ENCODE measurements at places on chromosomes 11 and 22.

- no peak for DNase-seq
Observed at GRCh38 chr22:20748731-20749428, 25.0 kb upstream of the SERPIND1 start.

- no peak for DNase-seq
Observed at GRCh38 chr11:104222464-104222863, 58.5 kb upstream of the PDGFD start.

DNA sequence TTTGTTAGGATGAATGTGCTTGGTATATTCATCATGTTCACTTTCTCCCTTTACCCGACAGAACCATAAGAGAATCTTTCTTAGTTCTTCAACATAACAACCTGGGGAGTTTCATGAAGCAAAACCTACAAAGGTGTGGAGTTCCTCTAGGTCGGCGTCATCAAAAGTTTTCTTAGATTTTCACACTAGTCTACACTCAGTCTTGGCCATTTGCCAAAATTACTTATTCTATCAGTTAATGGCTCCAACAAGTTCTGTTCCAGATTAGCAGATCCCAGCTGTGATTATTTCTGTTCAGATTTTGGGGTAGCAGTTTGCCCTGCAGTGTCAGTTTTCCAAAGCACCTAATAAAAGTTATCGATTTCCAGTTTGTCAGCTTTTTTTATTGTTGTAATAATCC, 935.8 kb upstream of the RAG2 start:
- DNase-seq: no peak

- DNase-seq: no peak
Observed at GRCh38 chr22:47607486-47607885, 845.0 kb downstream of the TBC1D22A start.

DNA sequence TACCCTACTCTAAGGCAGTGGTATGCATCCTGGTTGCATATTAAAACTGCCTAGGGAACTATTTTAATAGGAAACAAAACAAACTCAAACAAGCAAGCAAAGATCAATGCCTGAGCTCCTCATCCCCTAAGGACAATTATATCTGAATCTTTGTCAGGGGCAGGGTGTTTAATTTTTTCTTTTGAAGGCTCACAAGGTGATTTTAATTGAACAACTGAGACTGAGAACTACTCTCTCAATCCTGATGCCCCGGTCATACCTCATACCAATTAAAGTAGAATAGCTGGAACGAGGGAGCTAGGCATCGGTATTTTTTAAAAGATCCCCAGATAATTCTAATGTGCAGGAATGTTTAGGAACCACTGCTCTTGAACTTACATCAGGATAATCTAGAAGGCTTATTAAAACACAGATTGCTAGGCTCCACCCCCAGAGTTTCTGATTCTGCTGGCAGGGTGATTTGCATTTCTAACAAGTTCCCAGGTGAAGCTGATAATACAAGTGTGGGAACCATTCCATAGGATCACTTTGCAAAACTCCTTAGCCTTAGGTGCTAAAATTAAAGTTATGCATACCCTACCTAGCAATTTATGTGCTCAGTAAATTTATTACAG, 416.5 kb downstream of the GUCY1A2 start:
- DNase-seq: no peak

- DNase-seq: no peak
Observed at GRCh38 chr22:17964156-17964555, 60.2 kb downstream of the MICAL3 start.

DNA sequence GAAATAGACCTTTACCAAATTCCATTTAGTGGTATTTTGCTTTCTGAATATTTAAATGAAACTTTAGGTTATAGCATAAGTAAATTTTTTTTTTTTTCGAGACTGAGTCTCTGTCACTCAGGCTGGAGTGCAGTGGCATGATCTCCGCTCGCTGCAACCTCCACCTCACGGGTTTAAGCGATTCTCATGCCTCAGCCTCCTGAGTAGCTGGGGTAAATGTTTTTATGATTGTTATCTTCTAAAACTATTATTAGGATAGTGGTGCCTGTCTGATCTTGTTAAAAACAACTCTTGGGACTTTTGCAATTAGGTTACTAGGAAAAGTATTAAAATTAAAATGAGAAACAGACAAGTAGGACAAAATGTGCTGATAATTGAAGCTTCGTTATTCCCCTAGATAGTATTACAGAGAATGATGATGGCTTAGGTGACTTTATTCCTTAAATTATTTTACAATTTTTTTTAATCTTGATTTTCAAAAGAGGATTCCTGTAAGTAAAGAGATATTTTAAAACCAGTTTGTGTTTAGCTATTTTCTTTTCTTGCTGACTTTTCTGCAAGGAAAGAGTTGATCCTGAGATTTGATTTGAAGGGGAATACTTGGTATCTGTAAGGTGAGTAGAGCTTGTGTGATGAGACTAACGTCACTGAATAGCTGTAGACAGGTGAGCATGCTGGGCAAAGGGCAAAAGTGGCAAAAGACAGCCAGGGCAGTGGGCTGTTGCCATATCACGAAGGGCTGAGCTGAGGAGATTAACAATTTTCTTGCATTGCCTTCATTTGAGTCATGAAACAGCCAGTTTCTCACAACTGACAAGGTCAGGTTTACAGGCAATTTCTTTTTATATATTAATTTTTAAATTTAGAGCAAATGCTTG, 20.8 kb downstream of the CRKL start:
- DNase-seq: no peak

- no peak for DNase-seq
Observed at GRCh38 chr22:37121887-37122591, 12.5 kb upstream of the TMPRSS6 start.

DNA sequence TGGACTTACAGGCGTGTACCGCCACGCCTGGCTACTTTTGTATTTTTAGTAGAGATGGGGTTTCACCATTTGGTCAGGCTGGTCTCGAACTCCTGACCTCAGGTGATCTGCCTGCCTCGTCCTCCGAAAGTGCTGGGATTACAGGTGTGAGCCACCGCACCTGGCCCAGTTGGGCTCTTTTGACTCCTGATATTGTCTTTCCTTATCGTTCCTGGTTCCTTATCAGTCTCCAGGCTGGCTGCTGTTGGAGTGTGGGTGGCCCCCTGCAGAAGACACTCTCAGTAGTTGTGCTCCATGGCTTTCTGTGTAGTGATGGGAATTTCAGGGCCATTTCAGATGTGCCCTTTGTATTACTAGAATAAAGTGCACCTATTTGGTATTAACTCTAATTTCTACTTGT, 55.3 kb downstream of the C22orf31 start:
- no peak for DNase-seq

- DNase-seq: no peak
Observed at GRCh38 chr11:130070109-130070845, 583 bp downstream of the APLP2 start.

DNA sequence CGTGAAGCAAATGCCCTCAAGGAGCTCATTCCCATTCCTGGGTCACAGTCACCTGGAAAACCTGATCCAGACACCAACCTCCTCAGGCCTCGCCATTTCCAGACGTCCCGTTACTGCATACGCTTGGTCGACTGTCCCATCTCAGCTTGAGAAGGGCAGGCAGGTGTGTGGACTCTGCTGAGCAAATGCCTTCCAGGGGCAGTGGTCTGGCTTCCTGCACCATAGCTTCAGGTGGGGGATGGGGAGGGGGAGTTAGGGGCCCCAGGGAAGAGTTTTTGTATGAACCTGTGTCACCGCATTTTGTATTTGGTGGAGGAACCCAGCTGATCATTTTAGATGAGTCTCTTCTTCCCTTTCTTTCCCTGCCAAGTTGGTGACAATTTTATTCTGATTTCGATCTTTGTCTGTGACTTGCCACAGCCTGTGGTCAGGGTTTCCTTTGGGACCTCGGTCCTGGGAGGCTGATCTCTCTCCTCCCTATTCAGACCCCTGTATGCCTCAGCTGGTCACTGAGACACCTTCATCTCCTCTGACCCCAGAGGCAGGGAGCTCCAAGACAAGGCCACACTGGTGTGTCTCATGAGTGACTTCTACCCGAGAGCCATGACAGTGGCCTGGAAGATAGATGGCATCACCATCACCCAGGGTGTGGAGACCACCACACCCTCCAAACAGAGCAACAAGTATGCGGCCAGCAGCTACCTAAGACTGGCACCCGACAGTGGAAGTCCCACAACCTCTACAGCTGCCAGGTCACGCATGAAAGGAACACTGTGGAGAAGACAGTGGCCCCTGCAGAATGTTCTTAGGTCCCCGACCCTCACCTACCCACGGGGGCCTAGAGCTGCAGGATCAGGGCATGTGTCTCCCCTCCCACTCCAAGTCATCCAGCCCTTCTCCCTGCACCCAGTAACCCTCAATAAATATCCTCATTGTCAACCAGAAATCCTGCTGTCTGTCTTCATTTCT, 22.9 kb downstream of the IGLL5 start:
- DNase-seq: no peak

- DNase-seq: peak; percentile 84
Observed at GRCh38 chr11:121722431-121723245, 269.9 kb upstream of the SORL1-AS1 start.

GRCh38 chr11:12634329-12634728, 39.9 kb upstream of the TEAD1 start:
- no peak for DNase-seq

GRCh38 chr11:96049426-96049825, 125.5 kb upstream of the MTMR2 start:
- no peak for DNase-seq

DNA sequence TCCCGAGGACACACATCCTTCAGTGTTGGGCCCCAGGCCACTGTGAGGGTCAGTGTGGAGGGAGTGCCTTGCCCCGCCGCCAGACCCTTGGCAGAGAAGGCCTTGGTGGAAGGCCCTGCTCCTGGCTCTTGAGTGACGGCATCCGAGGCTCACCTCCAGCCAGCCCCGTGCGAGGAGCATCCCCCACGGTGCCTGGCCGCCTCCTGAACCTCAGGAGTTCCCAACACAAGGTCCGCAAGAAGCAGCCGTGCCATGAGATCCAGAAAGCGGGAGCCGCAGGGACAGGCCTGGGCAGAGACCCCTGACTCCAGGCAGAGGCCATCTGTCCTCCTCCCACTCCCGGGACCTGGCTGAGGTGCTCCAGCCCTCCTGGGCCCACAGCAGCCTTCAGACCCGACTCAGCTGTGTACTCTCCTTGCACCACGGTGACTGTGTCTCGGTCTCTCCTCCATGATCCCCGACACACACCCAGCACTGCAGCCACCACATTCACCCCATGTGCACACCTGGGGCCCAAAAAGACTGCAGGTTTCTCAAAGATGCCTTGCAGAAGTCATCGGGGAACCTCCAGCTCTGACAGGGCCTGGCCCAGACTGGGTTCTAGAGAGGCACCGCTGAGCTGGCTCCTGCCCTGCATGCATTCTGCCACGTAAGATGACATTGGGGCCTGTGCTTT, 870.2 kb downstream of the BRD1 start:
- no peak for DNase-seq

DNA sequence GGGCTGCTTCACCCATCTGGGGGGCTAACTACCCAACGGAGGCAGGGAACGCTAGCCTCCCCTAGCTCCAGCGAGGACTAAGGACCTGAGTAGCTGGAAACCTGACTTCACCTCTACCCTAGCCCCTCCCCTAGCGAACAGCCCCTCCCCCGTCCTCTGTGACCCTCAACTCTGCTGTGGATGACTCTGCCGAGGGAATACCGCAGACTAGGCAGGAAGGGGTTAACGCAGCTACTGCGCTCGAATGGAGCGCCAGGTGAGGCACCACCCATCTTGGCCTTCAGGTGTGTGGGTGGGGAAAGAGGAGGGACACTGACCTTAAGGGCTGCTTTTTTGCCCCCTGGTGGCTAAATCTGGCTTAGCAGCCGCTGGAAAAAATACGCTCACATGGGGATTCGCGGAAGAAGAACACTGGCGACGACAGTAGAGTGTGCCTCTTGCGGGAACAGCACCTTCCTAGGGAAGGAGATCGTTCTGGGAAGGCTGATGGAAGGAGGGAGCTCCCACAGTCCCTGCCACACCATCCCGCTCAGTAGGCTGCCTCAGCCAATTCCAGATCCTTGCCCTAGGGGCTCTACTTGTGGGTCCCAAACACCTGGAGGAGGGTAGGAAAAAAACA, 4.5 kb upstream of the BCL9L start:
- DNase-seq: no peak

DNA sequence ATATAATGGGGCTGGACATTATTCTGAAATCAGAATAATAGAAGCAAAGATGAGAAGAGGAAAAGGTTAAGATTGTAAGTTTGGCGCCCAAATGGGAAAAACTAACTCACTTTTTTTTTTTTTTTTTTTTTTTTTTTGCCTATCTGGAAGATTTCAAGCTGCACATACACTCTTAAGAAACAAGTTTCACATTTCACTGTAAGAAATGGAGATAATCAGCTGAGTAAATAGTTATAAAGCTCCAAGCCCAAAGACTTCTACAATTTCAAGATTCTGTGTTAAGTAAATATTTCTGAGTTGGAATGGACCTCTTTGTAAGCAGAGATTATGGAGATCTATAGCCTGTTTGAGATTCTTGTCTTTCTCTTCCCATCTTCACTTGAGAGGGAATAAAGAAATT, 140.0 kb downstream of the SLC17A6 start:
- no peak for DNase-seq

- no peak for DNase-seq
Observed at GRCh38 chr11:1310318-1310687, 871 bp upstream of the TOLLIP start.

DNA sequence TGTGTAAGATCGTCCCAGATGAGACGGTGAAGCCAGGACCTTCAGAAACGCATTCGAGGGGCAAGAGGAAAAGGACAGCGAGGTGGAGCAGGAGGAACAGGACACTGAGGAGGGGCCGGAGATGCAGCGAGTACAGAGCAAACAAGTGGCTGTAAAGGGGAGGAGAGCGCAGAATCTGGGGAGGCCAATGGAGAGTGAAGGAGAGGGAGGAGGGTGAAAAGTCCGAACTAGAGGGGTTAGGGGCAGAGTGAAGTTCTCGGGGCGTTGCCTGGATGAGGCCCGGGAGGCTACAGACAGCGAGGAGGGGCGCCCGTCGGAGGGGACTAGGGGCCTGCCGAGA, 8.8 kb upstream of the PPIL2 start:
- no peak for DNase-seq

DNA sequence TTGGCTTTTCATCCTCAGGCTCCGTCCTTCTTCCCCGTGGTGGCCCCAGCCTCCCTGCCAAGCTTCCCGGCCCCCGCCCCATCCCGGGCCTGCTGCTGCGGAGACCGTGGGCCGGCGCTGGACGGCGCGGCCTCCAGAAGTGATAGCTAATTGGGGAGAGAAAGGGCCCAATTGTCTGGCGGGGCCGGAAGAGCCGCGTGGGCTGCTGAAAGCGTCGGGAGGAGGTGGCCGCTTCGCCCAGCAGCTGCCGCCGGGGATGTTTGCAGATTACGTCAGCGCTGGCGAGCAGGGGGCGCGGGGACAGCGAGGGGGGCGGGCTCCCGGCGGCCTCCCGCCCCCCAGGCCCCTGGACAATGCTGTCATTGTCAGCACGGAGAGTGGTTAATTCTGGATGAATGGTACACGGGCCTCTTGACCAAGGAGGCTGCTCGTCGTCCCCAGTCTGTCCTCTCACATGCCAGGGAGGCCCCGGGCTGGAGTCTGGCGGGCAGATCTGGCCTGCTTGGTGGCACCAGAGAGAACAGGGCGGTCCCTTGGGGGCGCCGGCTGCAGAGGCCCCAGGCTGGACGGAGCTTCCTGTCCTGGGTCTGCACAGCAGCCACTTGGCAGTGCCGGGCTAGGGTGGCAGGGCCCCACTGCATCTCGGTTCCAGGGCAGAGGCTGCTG, 1.6 kb downstream of the SMIM38 start:
- no peak for DNase-seq

All from fibroblast of skin of left biceps (primary cell).